NCI-H2107 (cell line): ENCODE measurements at places on chromosomes 5 and 9.

- DNase-seq, result no peak
These were observed 26.1 kb upstream of the CPEB4 start for GRCh38 chr5:173862047-173862477.

DNA sequence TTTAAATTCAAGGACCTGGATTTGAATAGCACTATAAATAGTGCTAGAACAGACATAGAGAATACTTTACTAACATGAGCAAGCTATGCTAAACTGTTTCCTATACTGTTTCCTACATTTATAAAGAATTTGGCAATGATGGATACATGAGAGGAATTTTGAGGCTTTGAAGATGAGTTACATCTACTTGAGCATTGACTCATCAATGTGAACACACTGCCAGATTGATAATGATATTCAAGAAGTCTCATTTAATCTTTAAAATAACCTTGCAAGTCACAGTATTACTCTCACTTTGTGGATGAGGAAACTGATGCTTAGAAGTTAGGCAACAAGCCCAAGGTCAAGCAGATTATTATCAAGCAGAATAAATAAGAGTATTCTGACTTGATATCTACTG is 281.9 kb downstream of the DNAH5 start:
- no peak for DNase-seq

DNA sequence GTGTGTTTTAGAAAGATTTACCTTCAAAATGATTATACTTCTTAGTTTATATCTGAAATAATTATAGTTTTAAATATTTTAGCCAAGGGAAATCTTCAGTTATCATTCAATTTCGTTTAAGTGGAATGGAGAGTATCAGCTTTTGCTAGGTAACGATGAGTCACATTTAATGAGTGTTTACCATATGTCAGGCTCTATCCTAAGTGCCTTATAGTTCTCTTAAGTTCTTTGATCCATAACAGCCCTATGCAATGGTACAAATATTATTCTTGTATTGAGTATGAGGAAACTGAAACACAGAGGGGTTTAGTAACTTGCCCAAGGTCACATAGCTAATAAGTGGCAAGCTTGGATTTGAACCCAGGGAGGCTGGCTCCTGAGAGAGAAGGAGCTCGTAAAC is 37.5 kb upstream of the SHB start:
- no peak for DNase-seq

GRCh38 chr9:113446323-113446740 is 17.2 kb upstream of the RGS3 start:
- peak; percentile 31 for DNase-seq

- DNase-seq, result no peak
These were observed 2212.2 kb upstream of the ACO1 start for GRCh38 chr9:30172206-30172605.

DNA sequence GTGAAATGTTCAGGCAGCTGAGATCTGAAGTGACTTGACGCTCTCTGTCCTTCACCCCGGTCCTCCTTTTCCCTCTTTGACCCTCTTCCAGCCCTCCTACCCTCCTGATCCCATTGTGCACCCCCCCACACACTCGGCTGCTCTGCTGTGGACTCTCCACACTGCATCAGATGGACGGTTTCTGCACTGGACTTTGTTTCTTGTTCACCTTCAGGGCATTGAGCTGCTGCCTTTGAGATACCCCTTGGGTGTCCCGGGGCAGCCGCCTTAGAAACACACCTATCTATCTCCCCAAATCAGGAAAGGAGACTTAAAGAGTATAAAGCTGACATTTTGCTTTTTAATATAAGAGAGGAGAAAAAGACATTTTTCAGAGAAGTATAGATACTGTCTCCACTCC is 27.5 kb downstream of the AMBP start:
- DNase-seq, result no peak

GRCh38 chr5:34501840-34502239 is 154.3 kb upstream of the RAI14 start:
- no peak for DNase-seq
